Hypothalamus (tissue), 51 donors: ENCODE measurements at places on chromosomes 4 and X.

DNA sequence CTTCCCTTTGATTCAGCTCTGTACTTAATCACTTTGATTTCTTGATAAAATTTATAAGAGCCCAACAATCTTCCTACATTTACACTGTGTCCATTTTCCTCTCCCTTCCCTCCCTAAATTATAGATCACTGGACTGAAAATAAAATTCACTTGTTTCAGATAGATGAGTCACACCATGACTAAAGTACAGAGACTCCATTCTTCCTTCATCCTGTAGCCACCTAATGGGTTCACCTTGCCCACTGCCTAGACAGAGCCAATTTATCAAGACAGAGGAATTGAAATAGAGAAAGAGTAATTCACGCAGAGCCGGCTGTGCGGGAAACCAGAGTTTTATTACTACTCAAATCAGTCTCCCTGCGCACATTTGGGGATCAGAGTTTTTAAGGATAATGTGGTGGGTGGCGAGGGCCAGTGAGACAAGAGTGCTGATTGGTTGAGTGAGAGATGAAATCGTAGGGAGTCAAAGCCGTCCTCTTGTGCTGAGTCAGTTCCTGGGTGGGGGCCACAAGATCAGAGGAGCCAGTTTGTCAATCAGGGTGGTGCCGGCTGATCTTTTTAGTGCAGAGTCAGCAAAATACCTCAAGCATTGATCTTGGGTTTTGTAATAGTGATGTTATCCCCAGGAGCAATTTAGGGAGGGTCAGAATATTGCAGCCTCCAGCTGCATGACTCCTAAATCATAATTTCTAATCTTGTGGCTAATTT lies 71.3 kb upstream of the MED14 start:
- DNase-seq: no peak

GRCh38 chr4:154569028-154569427 lies 6.2 kb downstream of the FGB start:
- DNase-seq: no peak

- no peak for DNase-seq
These were observed 12.9 kb upstream of the NUDT9 start for GRCh38 chr4:87409420-87409939.

- DNase-seq: no peak
These were observed 614.6 kb upstream of the CPEB2 start for GRCh38 chr4:14387647-14388046.

- DNase-seq: no peak
These were observed 24.2 kb upstream of the RASL11B start for GRCh38 chr4:52837716-52838558.

GRCh38 chr4:105057370-105058105 lies 89.1 kb upstream of the TET2 start:
- peak; percentile 3 for DNase-seq
